Left renal cortex interstitium (tissue), 4 donors: ENCODE measurements at places on chromosomes 1 and 21. TPM values are rescaled to one million over a fixed set of nuclear protein-coding genes. Genes with fewer than 3 reads are reported as not detected.

PGD gene
- 186 TPM for polyA plus RNA-seq

NBPF15 gene
- 95.9 TPM for polyA plus RNA-seq

KIF14 gene
- 6.5 TPM for polyA plus RNA-seq

VWA1 gene
- 79.9 TPM for polyA plus RNA-seq

FABP3 gene
- 56.7 TPM for polyA plus RNA-seq
